Gastrocnemius medialis (tissue), 4 donors: ENCODE measurements at places on chromosomes 16 and 17. TPM values are rescaled to one million over a fixed set of nuclear protein-coding genes. Genes with fewer than 3 reads are reported as not detected.

- no peak for DNase-seq
- H3K4me3 ChIP-seq = no peak overlapping the region
- peaks cover 5% of the 10 kb centered on the region for H3K4me1 ChIP-seq
- peak overlapping the region; percentile 12 for H3K27ac ChIP-seq
- H3K36me3 ChIP-seq = no peaks in the 10 kb centered on the region
Observed at GRCh38 chr16:11349599-11350276, 4.5 kb downstream of the RMI2 start.

GRCh38 chr17:37759014-37759637, 14.3 kb upstream of the HNF1B start:
- no peaks in the 10 kb centered on the region for H3K36me3 ChIP-seq
- H3K4me1 ChIP-seq = no peaks in the 10 kb centered on the region
- no peak overlapping the region for H3K4me3 ChIP-seq
- peaks cover 12% of the 10 kb centered on the region for H3K27me3 ChIP-seq
- DNase-seq = no peak

GRCh38 chr17:9024497-9024896, 3.2 kb downstream of the NTN1 start:
- DNase-seq = no peak
- peaks cover 9% of the 10 kb centered on the region for H3K4me1 ChIP-seq
- H3K36me3 ChIP-seq = no peaks in the 10 kb centered on the region
- H3K4me3 ChIP-seq = no peak overlapping the region
- H3K27me3 ChIP-seq = peaks cover 23% of the 10 kb centered on the region
- no peak overlapping the region for H3K27ac ChIP-seq

GRCh38 chr16:84782846-84783245, 36.9 kb upstream of the CRISPLD2 start:
- no peak overlapping the region for H3K4me3 ChIP-seq
- no peak overlapping the region for H3K27ac ChIP-seq
- H3K36me3 ChIP-seq = no peaks in the 10 kb centered on the region
- no peaks in the 10 kb centered on the region for H3K4me1 ChIP-seq

DNA sequence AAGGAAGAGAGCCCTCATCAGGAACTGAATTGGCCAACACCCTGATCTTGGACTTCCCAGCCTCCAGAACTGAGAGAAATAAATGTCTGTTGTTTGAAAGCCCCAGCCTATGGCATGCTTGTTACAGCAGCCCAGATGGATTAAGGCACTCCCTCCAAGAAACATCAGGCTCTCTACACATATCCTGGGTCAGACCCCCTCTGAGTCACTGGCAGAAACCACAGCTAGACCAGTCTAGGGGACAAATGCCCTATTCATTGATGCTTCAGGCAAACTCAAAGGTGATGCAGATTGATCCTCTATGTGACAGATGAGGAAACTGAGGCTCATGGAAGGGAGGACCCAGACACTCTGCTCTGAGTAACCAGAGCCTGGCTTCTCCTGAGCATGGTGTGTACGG, 116.8 kb downstream of the WSCD1 start:
- H3K27ac ChIP-seq = no peak overlapping the region
- no peaks in the 10 kb centered on the region for H3K4me1 ChIP-seq
- peaks cover 7% of the 10 kb centered on the region for H3K27me3 ChIP-seq

DNA sequence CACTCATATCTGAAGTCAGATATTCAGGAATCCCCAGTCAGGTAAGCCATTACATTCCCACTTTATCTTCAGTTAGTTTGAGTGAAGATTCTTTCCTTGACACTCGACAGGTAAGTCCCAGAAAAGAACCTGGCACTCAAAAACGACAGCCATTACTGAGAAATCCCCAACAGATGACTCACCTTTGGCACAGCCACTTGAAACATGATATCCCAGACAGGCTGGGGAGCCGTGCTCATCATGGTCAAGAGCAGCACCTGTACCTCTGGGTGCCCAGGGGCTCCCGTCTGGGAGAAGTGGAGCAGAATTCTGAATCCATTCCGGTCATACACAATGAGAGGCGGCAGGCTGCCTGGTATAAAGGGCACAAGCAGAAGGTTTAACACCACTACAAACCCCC, 16.8 kb upstream of the COG7 start:
- DNase-seq = peak; percentile 67
- H3K36me3 ChIP-seq = peaks cover 51% of the 10 kb centered on the region
- H3K4me3 ChIP-seq = no peak overlapping the region

GRCh38 chr17:33949100-33949499, 306.0 kb upstream of the CCL2 start:
- H3K4me3 ChIP-seq = no peak overlapping the region
- H3K27me3 ChIP-seq = no peaks in the 10 kb centered on the region
- no peaks in the 10 kb centered on the region for H3K36me3 ChIP-seq
- H3K4me1 ChIP-seq = no peaks in the 10 kb centered on the region
- no peak overlapping the region for H3K27ac ChIP-seq
- no peak for DNase-seq

The LDHD gene
- 50.4 TPM for total RNA-seq

GRCh38 chr17:27585153-27585681, 45.8 kb upstream of the LGALS9 start:
- no peaks in the 10 kb centered on the region for H3K27me3 ChIP-seq
- H3K4me3 ChIP-seq = no peak overlapping the region
- peaks cover 3% of the 10 kb centered on the region for H3K4me1 ChIP-seq
- no peaks in the 10 kb centered on the region for H3K36me3 ChIP-seq

GRCh38 chr16:72705801-72706200, 342.1 kb downstream of the ZFHX3 start:
- H3K4me3 ChIP-seq = no peak overlapping the region
- no peaks in the 10 kb centered on the region for H3K27me3 ChIP-seq
- H3K36me3 ChIP-seq = no peaks in the 10 kb centered on the region
- no peak overlapping the region for H3K27ac ChIP-seq
- DNase-seq = no peak

The ASPSCR1 gene
- total RNA-seq = 24.0 TPM

DNA sequence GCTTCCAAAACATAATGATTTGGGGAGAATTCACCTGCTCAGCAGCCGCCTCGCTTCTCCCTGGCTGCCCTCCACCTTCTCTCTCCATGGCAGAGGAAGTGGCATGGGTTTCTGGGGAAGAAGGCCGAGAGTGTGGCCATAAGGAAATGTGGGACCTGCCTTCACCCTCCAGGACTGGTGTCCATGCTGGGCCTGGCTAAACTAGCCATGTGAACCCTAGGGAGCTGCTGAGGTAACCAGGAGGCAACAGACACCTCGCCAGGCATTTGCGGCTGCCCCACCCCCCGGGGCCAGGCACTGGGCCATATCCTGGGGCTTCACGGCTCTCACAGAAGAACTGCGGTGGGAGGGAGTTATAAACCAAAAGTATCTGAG, 9.9 kb upstream of the CMTM4 start:
- H3K4me1 ChIP-seq = peaks cover 8% of the 10 kb centered on the region
- H3K4me3 ChIP-seq = no peak overlapping the region
- no peaks in the 10 kb centered on the region for H3K36me3 ChIP-seq
- no peaks in the 10 kb centered on the region for H3K27me3 ChIP-seq

The SIRT7 gene
- total RNA-seq = 7.2 TPM

DNA sequence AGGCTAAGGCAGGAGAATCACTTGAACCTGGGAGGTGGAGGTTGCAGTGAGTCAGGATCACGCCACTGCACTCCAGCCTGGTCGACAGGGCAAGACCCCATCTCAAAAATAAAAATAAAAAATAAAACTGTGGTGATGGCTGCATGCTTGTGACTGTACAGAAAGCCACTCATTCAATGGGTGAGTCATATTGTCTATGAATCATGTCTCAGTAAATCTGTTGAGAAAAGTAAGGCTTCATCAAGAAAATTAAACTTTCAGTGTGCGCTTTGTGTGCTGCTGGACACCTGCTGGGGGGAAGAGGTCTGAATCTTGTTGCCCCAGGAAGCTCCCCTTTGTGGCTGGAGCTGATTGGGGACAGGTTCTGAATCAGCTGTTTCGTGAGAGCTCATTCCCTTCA, 11.3 kb downstream of the NUBP1 start:
- no peak for DNase-seq
- peaks cover 94% of the 10 kb centered on the region for H3K36me3 ChIP-seq
- H3K27me3 ChIP-seq = no peaks in the 10 kb centered on the region
- H3K4me3 ChIP-seq = no peak overlapping the region
- H3K4me1 ChIP-seq = no peaks in the 10 kb centered on the region
- H3K27ac ChIP-seq = no peak overlapping the region

- DNase-seq = peak; percentile 56
- no peaks in the 10 kb centered on the region for H3K27me3 ChIP-seq
- no peaks in the 10 kb centered on the region for H3K4me1 ChIP-seq
- H3K4me3 ChIP-seq = no peak overlapping the region
- H3K27ac ChIP-seq = no peak overlapping the region
Observed at GRCh38 chr17:10156948-10157607, 41.3 kb downstream of the GAS7 start.

GRCh38 chr17:28748852-28749515, 5.2 kb downstream of the TRAF4 start:
- H3K27me3 ChIP-seq = no peaks in the 10 kb centered on the region
- H3K4me3 ChIP-seq = no peak overlapping the region
- DNase-seq = no peak

The TNK1 gene
- 0.13 TPM for total RNA-seq

The SPECC1 gene
- 8.6 TPM for total RNA-seq

DNA sequence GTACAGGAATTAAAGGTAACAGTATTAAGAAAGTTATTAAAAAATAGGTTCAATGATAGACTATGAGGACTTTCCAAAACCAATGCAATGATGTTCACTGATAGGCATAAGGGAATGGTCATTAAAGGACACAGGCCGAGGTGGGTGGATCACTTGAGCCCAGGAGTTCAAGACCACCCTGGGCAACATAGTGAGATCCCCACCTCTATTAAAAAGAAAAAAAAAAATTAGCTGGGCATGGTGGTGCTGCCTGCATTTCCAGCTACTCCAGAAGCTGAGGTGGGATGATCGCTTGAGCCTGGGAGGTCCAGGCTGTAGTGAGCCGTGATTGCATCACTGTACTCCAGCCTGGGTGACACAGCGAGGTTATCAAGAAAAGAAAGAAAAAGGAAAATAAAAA, 5.9 kb downstream of the TOP2A start:
- no peak overlapping the region for H3K27ac ChIP-seq
- H3K27me3 ChIP-seq = no peaks in the 10 kb centered on the region
- DNase-seq = no peak
- H3K4me3 ChIP-seq = no peak overlapping the region

The TBKBP1 gene
- total RNA-seq = 15.9 TPM

The GAS2L2 gene
- total RNA-seq = 0.75 TPM

- H3K4me1 ChIP-seq = peaks cover 39% of the 10 kb centered on the region
- H3K36me3 ChIP-seq = no peaks in the 10 kb centered on the region
- DNase-seq = no peak
- no peak overlapping the region for H3K4me3 ChIP-seq
- peak overlapping the region; percentile 96 for H3K27ac ChIP-seq
Observed at GRCh38 chr16:70715860-70716357, 30.1 kb upstream of the MTSS2 start.

The CDH16 gene
- not detected for total RNA-seq

The KRTAP2-1 gene
- total RNA-seq = not detected

DNA sequence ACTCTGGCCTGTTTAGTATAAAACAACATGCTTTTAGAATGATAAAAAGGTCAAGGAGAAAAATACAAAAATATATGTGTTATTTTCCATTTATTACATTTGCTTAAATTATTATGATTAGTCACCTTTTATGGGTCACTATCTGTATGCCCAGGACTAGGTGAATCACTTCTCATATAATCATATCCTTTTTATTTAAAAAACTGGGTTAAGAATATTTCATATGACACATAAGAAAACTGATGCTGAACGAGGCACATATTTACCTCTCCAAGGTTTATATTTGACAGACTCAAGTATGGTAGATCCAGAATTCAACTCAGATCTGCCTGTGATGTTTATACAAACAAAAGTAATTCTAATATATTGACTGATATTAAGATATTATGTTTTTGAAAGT, 134.5 kb downstream of the CDH8 start:
- DNase-seq = no peak
- no peak overlapping the region for H3K4me3 ChIP-seq
- no peaks in the 10 kb centered on the region for H3K4me1 ChIP-seq
- no peaks in the 10 kb centered on the region for H3K27me3 ChIP-seq
- H3K27ac ChIP-seq = no peak overlapping the region
